Left ventricle myocardium inferior (tissue), 1 donor: ENCODE measurements at places on chromosomes 1 and 21. TPM values are rescaled to one million over a fixed set of nuclear protein-coding genes. Genes with fewer than 3 reads are reported as not detected.

ANKRD45 gene
- 0.25 TPM for total RNA-seq

NR5A2 gene
- total RNA-seq, result 1.3 TPM

PTGFR gene
- 0.44 TPM for total RNA-seq

GJA5 gene
- 69.8 TPM for total RNA-seq

AADACL4 gene
- total RNA-seq, result not detected

C1orf87 gene
- total RNA-seq, result not detected

CGN gene
- total RNA-seq, result 0.52 TPM

ADORA1 gene
- total RNA-seq, result 16.4 TPM

CYYR1 gene
- total RNA-seq, result 21.6 TPM

ANKRD34A gene
- 0.66 TPM for total RNA-seq

ANGPTL7 gene
- total RNA-seq, result 1.1 TPM

GRCh38 chr1:232890340-232890943, 60.0 kb upstream of the NTPCR start:
- DNase-seq, result no peak

GRCh38 chr1:32250893-32251716, at the start of gene LCK:
Gene LCK, plus strand, starts transcription at chr1:32251265. Its CDS starts 23,065 bp downstream, at chr1:32274330.
- DNase-seq, result no peak

- DNase-seq, result no peak
These were observed 636.4 kb downstream of the PLPP3 start for GRCh38 chr1:55943012-55943411.

GRCh38 chr1:223754681-223755431, 42.5 kb downstream of the CAPN2 start:
- DNase-seq, result no peak

DNA sequence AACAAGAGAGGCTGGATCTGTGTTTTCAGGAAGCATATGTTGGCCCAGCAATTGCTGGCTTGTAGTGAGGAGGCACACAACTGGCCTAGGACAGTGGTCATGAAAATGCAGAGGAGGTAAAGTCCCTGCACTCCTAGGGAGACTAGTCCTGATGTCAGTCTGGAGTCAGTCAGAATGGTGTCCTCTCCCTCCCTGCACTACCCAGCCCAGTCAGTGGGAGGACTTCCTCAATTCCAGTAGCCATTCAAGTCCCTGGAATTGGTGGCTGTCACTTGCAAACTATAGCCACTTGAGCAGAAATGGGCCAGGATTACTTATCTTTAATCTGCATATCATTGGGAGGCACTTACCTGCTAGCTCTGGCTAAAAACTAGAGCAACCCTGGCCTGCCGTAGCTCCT, 18.6 kb downstream of the NDUFS5 start:
- no peak for DNase-seq

- no peak for DNase-seq
These were observed 838.2 kb upstream of the B3GALT2 start for GRCh38 chr1:194024659-194025058.

DNA sequence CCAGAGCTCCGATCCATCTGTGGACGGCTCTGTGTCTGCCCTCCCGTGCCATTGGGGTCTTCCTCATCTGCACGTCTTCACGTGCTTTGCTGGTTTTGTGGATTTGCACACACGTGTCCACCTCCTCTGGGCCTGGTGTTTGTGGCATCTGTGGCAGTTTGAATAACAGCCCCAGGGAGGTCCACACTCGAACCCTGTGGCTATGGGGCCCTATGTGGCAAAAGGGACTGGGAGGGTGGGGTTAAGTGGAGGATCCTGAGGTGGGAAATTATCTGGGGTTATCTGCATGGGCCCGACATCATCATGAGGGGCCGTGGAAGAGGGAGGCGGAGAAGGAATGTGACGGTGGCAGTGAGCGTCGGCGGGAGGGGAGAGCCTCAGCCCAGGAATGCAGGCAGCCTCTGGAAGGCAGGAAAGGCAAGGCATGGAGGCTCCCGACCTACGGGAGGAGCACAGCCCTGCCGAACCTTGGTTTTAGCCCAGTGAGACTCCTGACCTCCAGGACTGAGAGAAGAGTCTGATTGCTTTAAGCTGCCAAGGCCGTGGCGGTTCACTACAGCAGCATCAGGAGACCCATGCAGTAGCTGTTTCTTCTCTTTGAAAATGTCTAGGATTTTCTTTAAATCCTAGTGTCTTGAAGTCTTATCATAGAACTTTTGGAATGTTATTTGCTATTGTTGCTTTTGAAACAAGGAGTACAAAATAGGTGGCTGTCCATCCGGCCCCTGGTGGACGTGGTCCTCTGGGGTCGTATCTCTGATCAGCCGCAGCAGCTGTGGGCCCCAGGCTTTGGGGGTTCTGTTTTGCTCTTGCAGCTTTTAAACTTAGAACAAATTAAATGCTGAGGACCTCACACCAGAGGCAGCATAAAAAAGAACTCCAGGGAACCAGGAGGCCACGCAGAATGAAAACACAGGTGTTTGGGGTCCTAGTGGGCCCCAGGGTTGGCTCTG, 40.0 kb upstream of the LRRC3 start:
- DNase-seq, result no peak

DNA sequence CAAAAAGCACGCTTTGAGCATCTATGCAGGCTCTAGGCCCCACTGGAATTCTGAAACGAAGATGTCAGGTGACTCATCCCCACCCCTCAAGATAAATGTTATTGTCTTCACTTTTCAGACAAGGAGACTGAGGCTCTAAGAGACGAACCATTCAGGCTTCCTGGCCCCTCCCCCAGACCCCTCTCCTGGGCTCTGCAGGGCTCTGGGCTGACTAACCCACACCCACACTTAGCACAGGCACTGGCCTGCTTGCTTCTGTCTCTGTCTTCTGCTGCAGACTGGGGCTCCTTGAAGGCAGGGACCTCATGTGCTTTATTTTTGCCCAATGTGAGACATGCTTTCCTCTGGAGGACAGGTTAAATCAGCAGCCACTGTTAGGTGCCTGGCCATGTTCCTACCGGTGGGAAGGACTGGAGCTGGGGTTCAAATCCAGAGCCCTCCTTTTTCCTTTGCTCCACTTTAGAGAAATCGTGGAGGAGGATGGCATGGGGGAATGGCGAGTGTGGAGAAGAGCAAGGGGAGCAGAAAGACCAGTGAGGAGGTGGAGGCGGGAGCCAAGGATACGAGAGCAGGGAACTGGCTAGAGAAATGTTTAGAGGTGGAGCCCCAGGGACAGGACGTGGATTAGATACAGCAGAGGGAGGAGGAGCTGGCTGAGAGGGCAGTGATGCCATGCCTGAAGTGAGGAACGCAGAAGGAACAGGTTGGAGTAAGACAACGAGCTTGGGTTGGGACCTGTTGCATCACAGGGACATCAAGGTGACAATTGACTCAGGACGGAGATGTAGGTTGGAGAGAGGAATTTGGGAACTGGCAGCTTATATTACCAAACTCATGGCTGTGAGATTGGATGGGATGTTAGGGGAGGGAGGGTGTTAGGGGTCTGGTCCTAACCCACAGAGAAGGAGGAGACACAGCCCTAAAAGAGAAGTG, 1.7 kb downstream of the TMEM125 start:
- DNase-seq, result no peak

DNA sequence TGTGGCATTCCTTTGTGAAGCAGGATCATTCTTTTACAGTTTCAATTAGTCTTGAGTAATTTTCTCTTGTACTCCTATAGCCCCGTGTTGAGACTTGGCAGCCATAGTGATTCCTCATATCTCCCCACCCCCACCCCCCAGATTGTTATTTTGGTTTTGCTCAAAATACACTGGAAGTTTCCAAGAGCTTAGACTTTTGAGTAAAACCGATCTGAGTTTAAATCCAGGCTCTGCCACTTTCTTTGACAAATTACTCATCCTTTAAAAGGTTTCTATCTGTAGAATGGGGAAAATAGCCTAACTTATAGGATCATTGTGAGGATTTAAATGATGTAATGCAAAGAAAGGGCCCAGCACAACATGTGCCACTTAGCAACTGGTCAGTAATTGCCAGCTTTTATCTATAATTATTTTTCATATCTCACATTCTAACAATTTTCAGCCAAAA, 53.1 kb upstream of the RC3H1 start:
- no peak for DNase-seq

GRCh38 chr1:152022474-152022873, 14.3 kb downstream of the S100A11 start:
- DNase-seq, result no peak

GRCh38 chr1:160911441-160911840, 26.5 kb upstream of the ITLN1 start:
- no peak for DNase-seq

DNA sequence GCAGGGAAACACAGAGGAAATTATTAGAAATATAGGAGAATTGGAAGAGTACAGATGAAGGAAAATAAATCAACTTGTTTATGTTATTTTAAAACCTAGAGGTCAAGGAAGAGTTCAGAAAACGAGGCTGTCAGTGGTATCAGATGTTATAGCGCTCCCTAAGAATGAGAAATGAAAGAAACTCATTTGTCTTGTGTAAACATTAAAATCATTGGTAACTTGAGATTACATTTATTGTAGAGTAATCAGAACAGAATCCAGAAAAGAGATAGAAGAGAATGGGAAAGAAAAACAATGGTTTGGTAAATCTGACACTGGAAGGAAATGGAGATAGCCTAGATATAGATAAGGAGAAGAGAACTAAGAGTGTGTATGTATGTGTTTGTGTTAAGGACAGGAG, 106.4 kb downstream of the ATF6 start:
- no peak for DNase-seq

DNA sequence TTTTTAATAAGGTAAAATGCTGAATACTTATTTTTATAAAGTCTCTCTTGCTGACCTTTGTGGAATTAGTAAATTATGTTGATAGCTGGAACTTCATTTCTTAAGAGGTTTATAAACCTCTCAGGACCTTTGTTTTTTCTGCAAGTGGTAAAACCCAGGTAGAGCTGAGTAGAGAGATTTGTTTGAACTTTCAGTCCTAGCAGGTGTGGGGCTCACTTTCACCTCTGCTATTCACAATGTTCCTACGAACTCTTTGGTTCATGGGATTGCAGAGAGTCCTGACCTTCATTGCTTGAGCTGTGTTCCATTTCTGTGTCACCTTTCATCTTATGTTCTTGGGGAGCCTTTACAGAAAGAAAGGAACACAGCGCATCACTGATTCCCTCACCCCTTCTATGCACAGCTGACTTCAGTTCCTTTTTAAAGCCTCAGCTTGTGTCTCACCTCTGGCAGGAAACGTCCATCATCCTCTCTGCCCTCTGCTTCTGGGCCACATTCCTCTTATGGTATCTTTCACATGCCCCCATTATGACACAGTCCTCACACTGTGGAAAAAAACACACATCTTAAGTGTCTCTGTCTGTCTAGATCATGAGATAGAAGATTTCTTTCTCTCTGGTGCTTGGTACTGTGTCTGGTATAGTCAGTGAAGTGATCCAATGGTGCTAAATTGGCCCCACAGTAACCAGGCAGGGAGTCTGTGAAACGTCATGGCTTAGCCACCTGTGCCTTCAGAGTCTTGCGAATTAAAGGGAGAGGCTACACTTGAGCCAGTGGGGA, 262.5 kb upstream of the B3GALT2 start:
- no peak for DNase-seq

- no peak for DNase-seq
These were observed 57.5 kb downstream of the KIAA0319L start for GRCh38 chr1:35499652-35500176.

DNA sequence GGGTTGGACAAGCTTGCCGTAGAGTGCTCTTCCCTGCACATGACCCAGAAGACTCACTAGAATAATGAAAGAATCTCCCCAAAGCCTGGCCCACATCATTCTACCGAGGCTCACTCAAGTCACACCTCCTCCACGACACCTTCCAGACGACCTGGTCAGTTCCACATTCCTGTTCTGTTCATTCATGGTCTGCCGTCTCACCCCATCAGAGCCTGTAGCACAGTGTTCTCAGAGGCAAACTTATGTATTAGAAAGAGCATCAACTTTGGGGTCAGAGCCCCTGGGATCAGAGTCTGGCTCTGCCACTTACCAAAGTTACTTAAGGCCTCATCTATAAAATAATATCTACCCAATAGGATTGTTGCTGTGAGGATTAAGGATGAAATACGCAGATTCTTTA, 7.5 kb downstream of the OLFML3 start:
- DNase-seq, result no peak

GRCh38 chr1:100811808-100812207, 82.8 kb downstream of the EXTL2 start:
- no peak for DNase-seq

DNA sequence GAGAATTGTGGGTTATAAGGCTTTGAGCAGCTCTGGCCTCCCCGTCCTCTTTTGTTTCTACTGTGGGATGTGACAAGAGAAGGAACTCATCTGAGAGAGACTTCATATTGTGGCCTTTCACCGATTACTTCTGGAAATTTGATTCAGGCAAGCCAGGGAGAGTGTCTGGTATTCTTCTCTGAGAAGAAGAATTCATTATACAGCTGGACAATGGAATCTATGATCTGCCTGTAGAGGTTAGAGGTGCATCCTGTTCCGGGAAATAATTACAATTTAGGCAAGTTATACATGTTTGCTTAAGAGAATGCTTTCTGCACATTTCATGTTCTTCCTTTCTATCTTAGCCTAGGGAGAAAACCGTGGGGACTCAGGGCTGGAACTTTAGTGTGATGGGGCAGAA, 12.8 kb upstream of the RNU1-2 start:
- no peak for DNase-seq

DNA sequence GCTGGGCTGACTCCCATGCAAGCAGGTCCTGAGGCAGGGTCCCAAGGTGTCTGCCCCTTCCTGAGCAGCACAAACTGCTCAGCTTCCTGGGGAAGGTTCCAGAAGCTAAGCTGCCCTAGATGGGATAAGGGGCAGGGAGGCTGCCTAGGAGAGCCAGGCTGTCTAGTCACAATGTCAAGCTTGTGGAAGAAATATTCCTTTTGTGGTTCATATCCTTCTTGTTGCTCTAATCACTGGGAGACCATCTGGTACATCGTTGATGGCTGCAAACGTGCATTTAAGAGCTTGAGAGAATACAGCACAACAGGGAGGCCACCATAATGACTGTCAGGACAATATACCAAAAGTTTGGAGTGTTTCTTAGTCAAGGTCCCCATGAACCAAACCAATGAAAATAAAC, 67.4 kb downstream of the SLC16A1 start:
- DNase-seq, result no peak

- no peak for DNase-seq
These were observed 18.8 kb upstream of the ECE1 start for GRCh38 chr1:21308847-21309652.

- no peak for DNase-seq
These were observed 101.7 kb upstream of the BEND5 start for GRCh38 chr1:48878191-48878940.

DNA sequence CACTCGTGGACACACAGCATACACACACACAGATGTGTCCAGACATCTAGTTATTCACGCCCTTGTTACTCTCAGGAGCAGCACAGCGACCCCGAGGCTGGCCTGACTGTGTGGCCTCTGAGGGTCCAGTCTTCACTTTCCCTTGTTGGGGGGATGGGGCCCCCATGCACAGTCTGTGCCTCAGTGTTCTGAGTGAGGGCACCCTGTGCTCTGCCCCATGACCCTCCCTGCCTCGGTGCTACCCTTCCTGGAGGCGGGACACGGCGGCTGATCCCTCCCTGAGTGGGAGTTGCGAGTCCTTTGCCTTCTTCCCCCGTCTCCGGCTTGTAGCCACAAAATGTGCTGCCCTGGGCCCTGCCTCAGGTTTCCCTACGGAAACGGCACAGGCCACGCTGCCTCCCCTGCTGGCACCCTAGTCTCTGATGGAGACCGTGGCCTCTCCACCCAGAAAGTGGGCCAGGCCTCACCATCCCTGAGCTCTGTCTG, 8.6 kb downstream of the CSTB start:
- DNase-seq, result no peak

- DNase-seq, result no peak
These were observed 18.5 kb downstream of the TP53BP2 start for GRCh38 chr1:223827193-223827663.
